ENCODE measurements at places on chromosomes 4 and X.

DNA sequence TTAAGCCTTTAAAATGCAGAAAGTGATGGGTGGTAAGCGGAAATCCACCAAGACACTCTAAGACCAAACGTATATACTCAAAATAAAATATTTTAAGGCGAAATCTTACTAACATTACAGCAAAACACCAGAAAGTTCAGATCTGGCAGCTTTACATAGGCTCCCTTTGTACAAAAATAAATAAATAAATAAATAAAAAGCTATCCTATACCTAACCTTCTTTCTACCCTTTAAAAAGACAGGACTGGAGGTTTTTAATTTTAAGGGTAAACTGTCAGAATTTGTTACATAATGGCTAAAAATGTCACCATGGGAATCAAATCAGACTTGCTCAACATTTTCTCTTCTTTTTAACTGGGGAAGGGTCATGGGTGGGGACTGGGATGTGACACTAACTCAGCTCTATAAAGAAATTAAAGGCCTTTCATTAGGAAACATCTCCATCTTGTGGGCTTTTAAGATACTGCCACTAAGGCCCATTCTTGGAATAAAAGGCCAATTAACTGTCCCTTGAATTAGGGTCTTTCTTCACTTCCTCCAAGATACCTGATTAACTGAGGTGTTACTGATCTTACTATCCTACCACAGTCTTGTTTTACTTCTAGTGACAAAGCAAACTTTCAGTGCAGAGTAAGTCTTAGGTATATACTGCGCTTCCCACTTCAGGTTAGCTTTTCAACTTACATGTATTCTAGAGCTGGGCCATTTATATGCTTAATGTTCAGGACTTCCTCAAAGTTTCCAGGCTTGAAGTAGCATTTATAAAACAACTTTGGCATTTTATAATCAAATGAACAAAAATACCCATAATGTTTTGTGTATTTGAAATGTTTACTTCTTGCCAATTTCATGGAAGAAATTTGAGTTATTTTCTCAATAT lies 13.3 kb downstream of the HNRNPD start:
- peaks cover 7% of the 10 kb centered on the region for H3K4me1 ChIP-seq
- H3K4me3 ChIP-seq: no peak overlapping the region
- H3K27ac ChIP-seq: no peak overlapping the region

DNA sequence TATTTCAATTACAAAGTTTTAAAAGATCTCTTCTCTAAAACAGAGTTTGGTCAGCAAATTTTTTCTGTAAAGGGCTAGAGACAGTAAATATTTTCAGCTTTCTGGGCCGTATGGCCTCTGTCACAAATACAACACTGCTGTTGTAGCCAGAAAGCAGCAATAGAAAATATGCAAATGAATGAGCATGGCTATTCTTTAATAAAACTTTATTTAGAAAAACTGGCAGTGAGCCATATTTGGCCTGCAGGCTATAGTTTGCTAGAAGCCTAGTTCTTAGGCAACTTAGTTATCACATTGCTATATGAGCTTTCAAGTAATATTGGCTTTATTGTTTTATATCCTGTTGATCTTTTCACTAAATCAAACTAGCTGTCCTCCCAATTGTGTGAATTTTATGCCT lies 26.5 kb upstream of the XK start:
- H3K27me3 ChIP-seq: no peaks in the 10 kb centered on the region
- H3K4me1 ChIP-seq: no peaks in the 10 kb centered on the region
- no peaks in the 10 kb centered on the region for H3K36me3 ChIP-seq
- DNase-seq: no peak
- no peak overlapping the region for H3K27ac ChIP-seq
- H3K4me3 ChIP-seq: no peak overlapping the region

- no peaks in the 10 kb centered on the region for H3K27me3 ChIP-seq
- H3K27ac ChIP-seq: no peak overlapping the region
- no peaks in the 10 kb centered on the region for H3K4me1 ChIP-seq
Observed at GRCh38 chrX:19625612-19626011, 110.3 kb upstream of the MAP3K15 start.

- no peak overlapping the region for H3K4me3 ChIP-seq
- no peaks in the 10 kb centered on the region for H3K4me1 ChIP-seq
- H3K27me3 ChIP-seq: no peaks in the 10 kb centered on the region
Observed at GRCh38 chr4:174358410-174358809, 74.7 kb downstream of the CEP44 start.

- no peaks in the 10 kb centered on the region for H3K36me3 ChIP-seq
- no peaks in the 10 kb centered on the region for H3K27me3 ChIP-seq
- H3K4me1 ChIP-seq: no peaks in the 10 kb centered on the region
- DNase-seq: no peak
- H3K27ac ChIP-seq: no peak overlapping the region
- H3K4me3 ChIP-seq: no peak overlapping the region
Observed at GRCh38 chr4:5409972-5410618, 298.3 kb downstream of the EVC2 start.

DNA sequence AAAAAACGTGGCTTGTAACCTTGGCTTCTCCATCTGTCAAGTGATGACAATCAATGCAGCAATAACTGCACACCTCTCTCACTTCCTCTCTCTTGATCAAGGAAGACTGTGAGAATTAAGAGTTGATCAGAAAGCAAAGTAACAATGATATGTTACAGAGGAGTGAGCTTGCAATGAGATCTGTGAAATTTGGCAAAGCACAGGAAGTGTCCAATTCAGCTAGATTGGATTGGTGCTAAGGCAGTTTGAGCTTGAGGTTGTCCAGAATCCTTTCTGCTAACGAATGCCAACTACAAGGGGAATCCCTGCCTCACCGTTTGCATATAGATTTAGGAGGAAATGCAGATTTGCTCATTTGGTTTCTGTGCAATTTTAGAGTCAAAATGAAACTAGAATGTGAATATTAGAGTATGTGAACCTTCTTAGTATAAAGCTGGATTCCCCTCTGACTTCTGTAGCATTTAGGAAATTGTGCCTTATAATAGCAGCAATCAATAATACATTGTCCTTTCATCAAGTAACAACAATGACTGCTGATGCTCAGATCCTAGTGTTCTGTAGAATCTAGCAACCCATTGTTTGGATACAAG lies 346.4 kb downstream of the PTTG2 start:
- H3K36me3 ChIP-seq: no peaks in the 10 kb centered on the region
- peaks cover 13% of the 10 kb centered on the region for H3K4me1 ChIP-seq
- no peak overlapping the region for H3K27ac ChIP-seq
- no peak for DNase-seq

DNA sequence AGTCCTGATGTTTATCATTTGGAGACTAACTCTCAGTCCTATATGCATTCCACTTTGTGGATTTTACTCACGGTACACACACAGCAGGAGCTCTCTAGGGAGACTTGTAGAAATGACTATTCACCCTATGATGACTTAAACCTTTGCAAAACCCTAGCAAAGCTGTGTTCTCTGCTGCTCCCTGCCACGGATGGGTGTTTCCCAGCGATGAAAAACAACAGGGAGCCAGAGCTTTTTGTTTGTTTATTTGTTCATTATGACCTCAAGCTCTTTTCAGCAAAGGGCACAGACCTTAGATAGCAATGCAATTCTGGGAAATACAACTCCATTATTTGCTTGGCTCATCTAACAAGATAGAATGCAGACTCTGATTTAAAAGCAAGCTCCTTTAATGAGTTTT lies 156.6 kb downstream of the GRIA3 start:
- H3K4me3 ChIP-seq: no peak overlapping the region
- no peaks in the 10 kb centered on the region for H3K36me3 ChIP-seq
- no peak overlapping the region for H3K27ac ChIP-seq
- no peaks in the 10 kb centered on the region for H3K27me3 ChIP-seq
- H3K4me1 ChIP-seq: no peaks in the 10 kb centered on the region

DNA sequence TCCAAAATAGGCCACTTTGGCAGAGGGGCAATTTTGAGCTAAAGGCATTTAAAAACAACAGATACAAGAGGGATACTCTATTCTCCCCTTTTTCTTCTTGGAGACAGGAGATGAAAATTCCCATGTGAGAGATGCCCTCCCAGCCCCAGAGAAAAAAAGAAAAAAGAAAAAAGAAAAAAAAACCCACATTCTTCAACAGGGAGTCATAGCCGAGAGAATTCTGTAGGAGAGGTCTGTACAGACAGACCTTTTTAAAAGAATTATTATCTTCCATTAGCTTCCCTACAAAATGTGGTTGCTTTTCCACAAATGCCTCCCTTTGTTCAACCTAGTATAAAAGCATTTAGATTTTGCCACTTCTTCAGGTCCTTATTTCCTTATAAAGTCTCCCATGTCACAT lies 89.9 kb downstream of the SPCS3 start:
- no peaks in the 10 kb centered on the region for H3K36me3 ChIP-seq
- no peaks in the 10 kb centered on the region for H3K4me1 ChIP-seq
- H3K27ac ChIP-seq: no peak overlapping the region
- no peak overlapping the region for H3K4me3 ChIP-seq

- DNase-seq: no peak
- no peak overlapping the region for H3K27ac ChIP-seq
- no peak overlapping the region for H3K4me3 ChIP-seq
- no peaks in the 10 kb centered on the region for H3K27me3 ChIP-seq
- H3K36me3 ChIP-seq: no peaks in the 10 kb centered on the region
- H3K4me1 ChIP-seq: no peaks in the 10 kb centered on the region
Observed at GRCh38 chr4:176432811-176433540, 113.2 kb downstream of the SPCS3 start.

GRCh38 chr4:121799208-121799823 lies 1.8 kb upstream of the EXOSC9 start:
- H3K4me1 ChIP-seq: peaks cover 17% of the 10 kb centered on the region
- no peak overlapping the region for H3K4me3 ChIP-seq
- peak; percentile 30 for DNase-seq
- H3K27me3 ChIP-seq: no peaks in the 10 kb centered on the region
- H3K27ac ChIP-seq: peak overlapping the region; percentile 92

DNA sequence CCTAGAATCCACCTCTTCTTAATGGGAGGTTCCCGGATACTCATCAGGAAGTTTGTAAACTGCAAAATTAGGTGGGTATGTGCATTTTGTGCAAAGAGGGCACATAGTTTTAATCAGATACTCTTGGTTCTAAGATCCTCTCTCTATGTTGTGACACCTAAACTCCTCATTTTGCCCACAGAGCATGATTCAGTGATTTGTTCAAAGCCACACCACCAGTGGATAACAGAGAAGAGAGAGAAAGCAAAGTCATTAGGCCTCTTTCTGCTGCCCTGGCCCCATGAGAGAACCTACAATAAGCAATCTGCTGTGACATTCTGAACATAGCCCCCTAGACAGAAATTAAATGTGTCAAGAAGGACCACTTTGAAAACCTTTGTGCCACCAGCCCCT lies 72.3 kb upstream of the STIM2 start:
- H3K4me3 ChIP-seq: no peak overlapping the region
- H3K4me1 ChIP-seq: peaks cover 17% of the 10 kb centered on the region
- no peaks in the 10 kb centered on the region for H3K27me3 ChIP-seq
- no peaks in the 10 kb centered on the region for H3K36me3 ChIP-seq
- H3K27ac ChIP-seq: no peak overlapping the region
- no peak for DNase-seq

DNA sequence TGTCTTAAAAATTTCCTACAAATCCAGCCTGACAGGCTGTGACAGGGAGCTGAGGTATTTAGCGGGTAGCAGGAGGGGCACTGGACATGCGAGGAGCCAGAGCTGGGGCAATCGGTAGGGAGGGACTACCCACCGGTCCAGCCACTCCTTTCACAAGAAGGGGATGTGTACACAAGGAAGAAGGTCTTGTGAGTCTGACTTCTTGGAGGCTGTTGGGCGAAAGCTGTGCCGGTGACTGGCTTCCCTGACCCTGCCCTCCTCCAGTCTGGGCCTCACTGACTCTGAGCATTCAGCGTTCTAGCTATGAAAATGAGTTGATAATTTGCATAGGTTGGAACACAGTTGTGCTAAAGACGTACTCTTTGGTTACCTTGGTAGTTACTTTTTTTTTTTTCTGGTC lies 12.7 kb upstream of the CXCL8 start:
- no peak overlapping the region for H3K4me3 ChIP-seq
- H3K27ac ChIP-seq: no peak overlapping the region
- peaks cover 7% of the 10 kb centered on the region for H3K4me1 ChIP-seq
- H3K27me3 ChIP-seq: no peaks in the 10 kb centered on the region
- no peak for DNase-seq

- H3K27ac ChIP-seq: no peak overlapping the region
- no peaks in the 10 kb centered on the region for H3K4me1 ChIP-seq
- no peak overlapping the region for H3K4me3 ChIP-seq
- peaks cover 2% of the 10 kb centered on the region for H3K36me3 ChIP-seq
Observed at GRCh38 chr4:1360423-1361283, 13.6 kb downstream of the UVSSA start.

DNA sequence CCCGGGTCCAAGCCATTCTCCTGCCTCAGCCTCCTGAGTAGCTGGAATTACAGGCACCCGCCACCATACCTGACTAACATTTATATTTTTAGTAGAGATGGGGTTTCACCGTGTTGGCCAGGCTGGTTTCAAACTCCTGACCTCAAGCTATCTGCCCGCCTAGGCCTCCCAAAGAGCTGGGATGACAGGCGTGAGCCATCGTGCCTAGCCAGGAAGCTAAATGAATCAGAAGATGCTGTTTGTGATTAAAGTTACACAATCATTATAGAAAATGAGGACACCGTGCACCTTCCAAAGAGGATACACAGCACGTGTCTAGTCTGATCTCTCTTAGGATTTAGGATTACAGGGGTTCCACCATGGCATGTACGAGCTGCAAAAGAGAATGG lies 99.6 kb downstream of the DHRSX start:
- no peaks in the 10 kb centered on the region for H3K36me3 ChIP-seq
- H3K27ac ChIP-seq: peak overlapping the region; percentile 62
- H3K4me3 ChIP-seq: no peak overlapping the region
- no peaks in the 10 kb centered on the region for H3K4me1 ChIP-seq
- no peak for DNase-seq
- no peaks in the 10 kb centered on the region for H3K27me3 ChIP-seq

GRCh38 chrX:120304256-120304655 lies 7.0 kb downstream of the TMEM255A start:
- H3K4me1 ChIP-seq: no peaks in the 10 kb centered on the region
- DNase-seq: no peak
- H3K36me3 ChIP-seq: no peaks in the 10 kb centered on the region
- peaks cover 27% of the 10 kb centered on the region for H3K27me3 ChIP-seq
- H3K27ac ChIP-seq: no peak overlapping the region

DNA sequence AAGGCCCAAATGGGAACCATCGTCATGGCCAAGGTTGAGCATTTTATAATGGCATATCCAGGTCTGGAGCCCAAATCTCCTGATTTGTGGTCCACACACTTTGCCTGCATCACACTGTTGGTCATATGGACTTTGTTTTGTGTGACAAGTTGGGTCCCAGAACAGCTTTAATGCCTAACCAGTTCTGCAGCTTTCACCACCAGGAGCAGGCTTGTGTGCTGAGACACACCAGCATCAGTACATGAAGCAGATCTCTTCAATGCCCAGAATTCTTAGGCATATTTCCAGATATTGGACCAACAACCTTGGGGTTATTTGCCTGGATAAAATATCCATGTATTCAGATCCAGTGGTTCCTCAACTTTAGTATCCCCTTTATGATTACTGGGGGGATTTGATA lies 371.3 kb downstream of the FBXW7 start:
- H3K4me1 ChIP-seq: no peaks in the 10 kb centered on the region
- no peak overlapping the region for H3K4me3 ChIP-seq
- H3K27me3 ChIP-seq: no peaks in the 10 kb centered on the region
- DNase-seq: no peak
- no peaks in the 10 kb centered on the region for H3K36me3 ChIP-seq

Data from thymus (tissue), 14 donors.